ENCODE measurements at places on chromosomes 3 and 15.

DNA sequence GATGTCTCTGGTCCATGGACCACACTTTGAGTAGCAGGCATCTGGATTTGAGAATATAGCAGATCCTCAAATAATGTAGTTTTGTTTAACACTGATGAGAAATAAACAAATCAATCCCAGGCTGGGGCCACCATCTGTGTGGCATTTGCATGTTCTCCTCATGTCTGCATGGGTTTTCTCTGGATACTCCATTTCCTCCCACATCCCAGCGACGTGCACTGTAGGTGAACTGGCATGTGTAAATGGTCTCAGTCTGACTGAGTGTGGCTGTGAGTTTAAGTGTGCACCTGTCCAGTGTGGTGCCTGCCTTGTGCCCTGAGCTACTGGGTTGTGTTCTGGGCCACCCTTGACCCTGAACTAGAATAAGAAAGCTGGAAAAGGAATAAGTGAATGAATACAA is 66.3 kb upstream of the NANOGP8 start:
- DNase-seq, result no peak

GRCh38 chr15:57134071-57134605 is 215.7 kb downstream of the TCF12 start:
- DNase-seq, result no peak

GRCh38 chr3:12816521-12817342 is 20.3 kb downstream of the CAND2 start:
- DNase-seq, result peak; percentile 42

DNA sequence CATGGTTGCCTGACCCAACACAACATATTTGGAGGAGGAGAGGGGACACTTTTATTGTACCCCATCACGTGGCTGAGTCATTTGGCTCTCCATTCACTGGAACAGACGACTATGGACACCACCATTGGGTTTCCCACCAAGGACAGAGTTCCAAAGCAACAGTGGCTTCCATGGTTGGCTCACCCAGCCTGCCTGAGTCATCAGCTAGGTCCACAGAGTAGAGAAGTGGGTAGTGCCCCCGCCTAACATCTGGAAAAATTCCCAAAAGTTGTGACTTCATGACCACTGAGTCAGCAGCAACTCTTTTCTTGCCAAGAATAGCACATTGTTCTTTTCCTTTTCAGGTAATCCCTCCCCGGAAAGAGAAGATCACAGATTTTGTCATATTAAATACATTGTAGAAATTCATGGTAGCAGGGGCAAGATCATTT is 3.0 kb upstream of the PPP1R2 start:
- no peak for DNase-seq

GRCh38 chr3:177491296-177492032 is 294.2 kb upstream of the TBL1XR1 start:
- DNase-seq, result no peak

DNA sequence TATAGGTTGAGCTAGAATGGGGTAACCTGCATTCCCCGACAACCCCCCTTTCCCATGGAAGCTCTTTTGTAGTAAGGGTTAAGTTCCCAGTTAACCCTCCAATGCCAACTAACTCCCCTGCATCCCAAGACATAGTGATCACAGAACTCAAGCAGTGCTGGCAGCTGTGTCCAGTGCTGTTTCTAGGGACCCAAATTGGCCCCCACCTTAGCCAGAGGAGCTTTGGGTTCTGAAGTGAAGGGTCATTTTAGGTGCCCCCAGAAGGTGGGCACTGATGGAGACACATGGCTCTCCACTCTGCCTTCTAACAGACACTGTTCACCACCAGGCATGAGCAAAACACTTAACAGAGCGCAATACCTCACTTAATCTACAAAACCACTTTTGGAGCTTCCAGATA is 7.1 kb downstream of the FBXL22 start:
- DNase-seq, result no peak

Measured in left ventricle myocardium inferior (tissue), 1 donor.